ENCODE measurements at places on chromosomes 4 and X. TPM values are rescaled to one million over a fixed set of nuclear protein-coding genes. Genes with fewer than 3 reads are reported as not detected.
A peak's percentile ranks its signal among the peaks of the same experiment; 100 is the strongest.

- no peak for DNase-seq
Observed at GRCh38 chrX:20427173-20427770, 160.6 kb upstream of the RPS6KA3 start.

The MAP9 gene
- total RNA-seq = 181 TPM

DNA sequence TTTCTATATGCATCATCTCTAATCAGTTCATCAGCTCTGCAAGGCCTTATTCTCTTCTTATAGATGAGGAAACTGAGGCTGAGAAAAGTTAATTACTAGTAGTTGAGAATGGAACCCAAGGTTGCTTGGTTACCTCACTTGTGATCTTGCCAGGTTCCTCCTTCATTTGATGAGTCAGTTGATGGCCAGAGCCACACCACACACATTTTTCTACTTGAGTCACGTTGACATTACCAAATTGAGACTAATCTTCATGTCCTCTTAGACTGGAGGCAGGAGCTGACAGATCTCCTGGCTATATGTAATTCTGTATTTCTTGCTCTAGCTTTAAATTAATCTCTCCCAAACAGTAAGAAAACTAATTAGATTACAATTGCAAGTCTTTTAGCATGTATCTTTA is 428.4 kb downstream of the AFF2 start:
- no peak for DNase-seq

The MAGEB1 gene
- not detected for total RNA-seq

- peak; percentile 6 for DNase-seq
Observed at GRCh38 chr4:107619066-107619465, 101.0 kb downstream of the PAPSS1 start.

The CCDC110 gene
- 0.98 TPM for total RNA-seq

DNA sequence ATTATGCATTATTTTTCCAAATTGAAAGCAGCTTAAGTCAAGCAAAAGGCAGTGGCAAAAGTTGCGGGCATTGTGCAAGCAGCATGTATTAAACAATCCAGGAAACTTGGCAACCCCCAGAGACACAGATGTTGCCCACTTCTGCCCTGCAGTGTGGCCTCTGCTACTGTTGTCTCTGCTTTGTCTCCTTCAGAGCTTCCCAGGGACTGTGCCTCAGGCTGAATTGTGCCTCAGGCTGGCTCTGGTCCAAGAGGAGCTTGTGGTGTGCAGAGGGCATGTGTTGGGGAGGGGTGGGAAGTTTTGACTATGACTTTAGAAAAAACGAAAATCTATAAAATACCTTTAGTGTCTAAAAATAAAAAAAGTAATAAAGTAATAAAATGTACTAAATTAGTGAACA is 201.4 kb downstream of the CCSER1 start:
- DNase-seq = peak; percentile 35

DNA sequence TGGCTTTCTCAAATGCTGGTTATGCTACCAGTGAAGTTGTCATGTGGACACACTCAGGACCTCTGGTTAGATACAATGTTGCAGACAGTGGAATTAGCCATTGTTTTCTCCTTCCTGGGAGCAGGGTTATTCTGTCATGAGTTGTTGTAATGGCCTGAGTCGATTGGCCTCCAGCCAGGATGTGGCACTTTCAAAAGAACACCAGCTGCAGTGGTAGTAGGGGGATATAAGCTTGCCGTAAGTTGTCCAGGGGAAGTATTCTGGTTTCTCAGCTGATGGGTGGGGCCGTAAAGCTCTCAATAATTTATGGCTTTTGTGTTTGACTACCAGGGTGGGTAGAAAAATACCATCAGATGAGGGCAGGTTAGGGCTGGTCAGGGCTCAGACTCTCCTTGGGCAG is 697.5 kb upstream of the GNPDA2 start:
- no peak for DNase-seq
